ENCODE measurements at places on chromosomes 5 and 9.

DNA sequence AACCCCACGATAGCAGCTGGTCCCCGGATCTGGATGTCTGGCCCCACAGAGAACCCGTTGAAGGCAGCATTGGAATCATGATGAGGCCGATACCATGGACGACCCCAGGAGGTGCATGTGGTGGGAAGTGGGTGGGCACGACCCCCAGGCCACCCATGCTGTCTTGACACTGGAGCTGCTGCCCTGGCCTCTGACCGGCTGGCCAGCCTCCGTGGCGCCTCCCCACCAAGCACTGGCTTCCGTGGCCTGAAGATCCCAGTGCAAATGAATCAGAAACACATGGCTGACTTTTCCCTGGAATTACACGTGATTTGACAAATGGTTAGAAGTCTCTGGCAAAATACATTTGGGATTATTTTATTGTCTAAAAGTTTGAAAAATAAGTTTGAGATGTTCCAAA is 259.0 kb upstream of the IRX1 start:
- no peak for DNase-seq

- DNase-seq, result no peak
Measured at GRCh38 chr5:149117970-149118369, 23.3 kb upstream of the ABLIM3 start.

DNA sequence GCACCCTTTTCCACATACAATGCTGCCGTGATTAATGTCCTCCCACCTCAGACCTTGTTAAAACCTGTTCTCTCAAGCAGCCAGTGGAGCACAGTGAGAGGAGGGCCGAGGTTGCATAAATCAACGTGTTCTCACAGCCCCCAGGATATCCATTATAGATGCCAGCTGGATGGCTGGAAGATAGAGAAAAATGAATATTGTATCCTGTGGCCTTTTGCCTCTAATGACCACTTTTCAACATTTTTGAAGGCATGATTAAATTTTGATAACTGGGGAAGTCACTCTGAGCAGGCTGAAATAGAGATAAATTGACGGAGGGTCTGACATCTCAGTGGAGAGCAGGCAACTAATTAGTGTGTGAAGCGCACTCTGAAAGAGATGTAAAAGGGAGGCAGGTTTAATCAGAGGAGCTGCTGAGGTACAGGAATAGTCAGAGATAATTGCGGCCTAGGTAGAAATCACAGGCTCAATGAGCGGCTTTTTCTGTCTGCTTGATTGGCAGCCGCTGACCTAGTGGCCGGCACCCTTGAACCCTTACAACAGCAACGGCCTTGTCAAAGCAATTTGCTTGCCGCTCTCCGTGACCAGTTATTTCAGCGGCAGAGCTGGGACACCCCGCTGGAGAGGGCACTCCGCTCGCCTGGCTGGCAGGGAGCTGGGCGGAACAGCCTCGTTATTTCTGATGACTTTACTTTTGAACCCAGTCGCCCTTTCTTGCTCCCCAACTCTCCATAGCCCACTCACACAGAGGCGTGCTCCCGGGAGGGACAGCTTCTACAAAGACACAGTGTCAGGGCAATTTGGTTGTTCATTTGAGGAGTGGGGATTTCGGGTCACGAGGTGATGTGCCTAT is 560.7 kb downstream of the PSAT1 start:
- no peak for DNase-seq

- no peak for DNase-seq
Measured at GRCh38 chr5:138844812-138845513, 30.2 kb downstream of the LRRTM2 start.
